ENCODE measurements at places on chromosomes 6 and 20.

DNA sequence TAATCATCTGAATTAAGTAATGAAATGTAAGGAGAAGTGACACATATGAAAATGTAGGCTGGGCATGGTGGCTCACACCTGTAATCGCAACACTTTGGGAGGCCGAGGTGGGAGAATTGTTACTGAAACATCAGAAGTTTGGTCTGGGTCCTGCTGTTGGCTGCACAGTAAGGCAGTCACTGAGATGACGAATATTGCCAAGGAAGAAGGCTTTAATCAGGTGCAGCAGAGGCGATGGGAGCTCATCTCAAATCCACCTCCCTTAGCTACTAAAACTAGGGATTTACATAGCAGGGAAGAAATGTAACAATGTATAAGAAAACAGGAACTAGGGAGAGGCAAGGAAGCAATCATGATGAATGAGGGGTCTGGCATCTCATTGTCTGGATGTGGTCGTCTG is 50.1 kb downstream of the RBM24 start:
- no peak for DNase-seq

- DNase-seq: no peak
Observed at GRCh38 chr6:79564636-79565035, 27.4 kb upstream of the LCA5 start.

DNA sequence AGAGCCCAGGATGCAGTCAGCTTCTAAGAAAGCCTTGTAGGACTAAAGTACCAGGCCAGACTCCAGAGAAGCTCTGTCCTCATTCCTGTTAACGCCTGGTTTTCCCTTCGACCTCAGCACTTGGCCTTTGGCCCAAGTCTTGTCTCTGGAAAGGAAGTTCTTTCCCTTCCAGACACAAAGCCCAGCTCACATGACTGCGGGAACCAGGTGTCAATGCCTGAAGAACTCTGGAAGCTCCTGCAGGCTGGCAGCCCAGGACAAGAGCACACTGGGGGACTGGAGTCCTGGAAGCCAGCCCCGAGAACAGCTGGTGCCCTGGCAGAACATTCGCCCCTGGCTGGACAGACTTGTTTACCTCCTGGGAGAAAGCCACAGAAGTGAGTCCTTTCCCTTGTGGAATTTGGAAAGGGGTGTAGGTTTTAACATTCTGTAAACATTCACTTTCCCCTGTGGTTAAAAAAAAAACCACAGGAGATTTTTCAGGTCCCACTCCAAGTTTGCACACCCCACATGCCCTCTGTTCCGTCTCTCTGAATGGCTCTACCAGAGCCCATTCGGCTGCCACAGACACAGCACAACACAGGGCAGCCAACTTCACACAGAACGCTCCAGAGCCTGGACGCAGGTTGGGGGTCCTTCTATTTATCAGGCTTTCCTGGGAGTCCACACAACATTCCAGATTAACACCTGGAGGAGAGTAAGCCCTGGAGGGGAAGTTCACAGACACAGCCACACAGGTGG is 18.1 kb downstream of the ACSS1 start:
- peak; percentile 92 for DNase-seq

GRCh38 chr6:147660334-147661311 is 152.1 kb downstream of the SAMD5 start:
- no peak for DNase-seq

- no peak for DNase-seq
Observed at GRCh38 chr6:43699564-43700186, 12.1 kb upstream of the MRPS18A start.

DNA sequence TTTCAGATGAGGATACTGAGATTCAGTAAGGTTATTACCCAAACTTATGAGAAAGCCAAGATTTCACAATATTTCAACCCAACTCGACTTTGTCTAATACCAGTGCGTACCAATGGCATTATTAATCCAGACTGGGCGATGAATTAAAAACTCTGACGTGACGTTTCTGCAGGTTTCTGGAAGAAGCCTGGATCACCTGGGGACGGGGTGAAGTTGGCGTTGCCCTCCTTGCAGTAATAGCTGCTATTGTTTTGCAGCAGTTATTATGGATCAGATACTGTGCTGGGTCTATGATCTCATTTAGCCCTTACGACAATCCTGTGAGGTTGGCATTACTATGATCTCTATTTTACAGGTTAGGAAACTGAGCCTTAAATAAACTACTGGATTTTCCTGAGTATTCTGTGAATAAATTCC is 569 bp upstream of the CDC5L start:
- peak; percentile 27 for DNase-seq

DNA sequence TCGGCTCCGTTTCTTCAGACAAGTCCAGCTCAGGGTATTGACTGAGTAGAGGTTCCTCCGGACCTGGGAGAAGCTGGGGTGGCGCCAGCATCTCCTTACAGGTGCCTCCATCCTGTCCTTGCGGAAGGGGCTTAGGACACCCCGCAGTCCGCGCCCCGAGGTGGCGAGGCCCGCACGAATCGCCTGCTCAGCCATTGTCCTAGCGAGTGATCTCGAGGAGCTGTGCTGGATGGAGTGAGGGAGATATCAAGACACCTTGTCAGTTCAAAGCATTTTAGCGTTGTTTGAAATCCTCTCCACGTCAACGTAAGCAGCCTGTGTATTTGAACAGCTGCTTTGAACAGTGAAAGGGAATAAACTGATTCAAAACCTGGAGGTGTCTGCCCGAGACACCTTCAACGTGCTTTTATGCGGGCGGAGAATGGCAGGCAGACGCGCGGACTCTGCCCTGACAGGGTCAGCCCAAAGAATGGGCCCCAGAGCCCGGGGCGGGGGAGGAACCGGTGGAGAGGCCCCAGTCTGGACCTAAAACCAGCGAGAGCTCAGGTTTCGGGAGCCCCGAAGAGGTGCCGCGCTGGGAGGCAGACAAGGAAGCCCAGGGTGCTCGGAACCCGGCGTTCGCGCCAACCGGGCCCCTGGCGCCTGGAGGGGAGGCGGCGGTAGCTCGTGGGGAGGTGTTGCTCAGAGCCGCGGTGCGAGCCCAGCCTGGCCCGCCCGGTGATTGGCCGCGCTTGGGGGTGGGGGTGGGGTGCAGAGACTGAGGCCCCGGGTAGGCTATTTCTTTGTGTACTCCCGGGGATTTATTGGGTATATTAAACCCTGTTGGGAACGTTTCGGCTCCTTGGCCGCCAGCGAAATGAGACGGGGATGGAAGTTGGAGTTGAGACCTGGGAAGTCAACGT is 3.1 kb upstream of the POU3F2 start:
- no peak for DNase-seq

GRCh38 chr6:14696367-14696766 is 549.5 kb upstream of the JARID2 start:
- no peak for DNase-seq

- DNase-seq: no peak
Observed at GRCh38 chr20:833121-833449, 430 bp upstream of the FAM110A start.

GRCh38 chr20:60144974-60145527 is 186.8 kb downstream of the CDH26 start:
- no peak for DNase-seq

DNA sequence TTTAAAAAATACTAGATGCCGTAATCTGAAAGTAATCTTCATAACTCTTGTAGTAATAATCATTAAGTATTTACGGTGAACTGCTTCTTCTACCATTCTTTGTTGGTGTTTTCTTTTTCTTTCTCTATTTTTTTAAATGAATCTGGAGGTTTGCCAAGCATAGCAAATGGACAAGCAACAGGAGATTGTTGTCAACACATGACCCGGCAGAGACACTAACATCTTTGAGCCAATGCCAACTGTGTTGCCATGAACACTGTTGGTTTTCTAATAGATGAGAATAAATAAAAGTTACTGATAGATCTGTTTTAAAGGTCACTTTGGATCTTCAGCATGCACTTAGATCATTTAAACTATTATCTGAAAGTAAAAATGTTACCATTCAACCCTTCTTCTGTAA is 523.6 kb upstream of the EYS start:
- DNase-seq: no peak

DNA sequence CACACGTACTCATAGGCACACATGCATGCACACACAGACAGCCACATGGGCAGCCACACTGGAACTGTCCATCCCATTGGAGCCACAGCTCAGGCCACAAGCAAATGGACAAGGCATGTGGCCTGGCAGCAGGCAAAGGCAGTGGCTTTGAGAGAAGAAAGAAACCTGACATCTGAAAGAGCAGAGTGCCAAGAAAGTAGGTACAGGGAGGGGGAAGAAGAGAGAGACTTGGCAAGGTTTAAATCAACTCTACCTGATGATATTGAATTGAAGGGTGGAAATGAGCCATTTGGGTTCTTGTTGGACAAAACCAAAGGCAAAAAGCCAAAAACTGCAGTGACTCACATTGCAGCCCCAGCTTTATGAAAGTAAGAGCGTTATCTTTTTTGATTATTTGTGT is 142.7 kb downstream of the PCSK2 start:
- no peak for DNase-seq

- DNase-seq: no peak
Observed at GRCh38 chr6:161446949-161447348, 173.1 kb upstream of the AGPAT4 start.

- peak; percentile 72 for DNase-seq
Observed at GRCh38 chr6:99822741-99823512, 171.1 kb downstream of the MCHR2 start.

- no peak for DNase-seq
Observed at GRCh38 chr6:141105481-141105880, 1027.2 kb upstream of the GJE1 start.

- DNase-seq: no peak
Observed at GRCh38 chr6:163994566-163994965, 580.0 kb downstream of the QKI start.

- DNase-seq: peak; percentile 55
Observed at GRCh38 chr6:133408543-133408942, 167.4 kb downstream of the EYA4 start.

DNA sequence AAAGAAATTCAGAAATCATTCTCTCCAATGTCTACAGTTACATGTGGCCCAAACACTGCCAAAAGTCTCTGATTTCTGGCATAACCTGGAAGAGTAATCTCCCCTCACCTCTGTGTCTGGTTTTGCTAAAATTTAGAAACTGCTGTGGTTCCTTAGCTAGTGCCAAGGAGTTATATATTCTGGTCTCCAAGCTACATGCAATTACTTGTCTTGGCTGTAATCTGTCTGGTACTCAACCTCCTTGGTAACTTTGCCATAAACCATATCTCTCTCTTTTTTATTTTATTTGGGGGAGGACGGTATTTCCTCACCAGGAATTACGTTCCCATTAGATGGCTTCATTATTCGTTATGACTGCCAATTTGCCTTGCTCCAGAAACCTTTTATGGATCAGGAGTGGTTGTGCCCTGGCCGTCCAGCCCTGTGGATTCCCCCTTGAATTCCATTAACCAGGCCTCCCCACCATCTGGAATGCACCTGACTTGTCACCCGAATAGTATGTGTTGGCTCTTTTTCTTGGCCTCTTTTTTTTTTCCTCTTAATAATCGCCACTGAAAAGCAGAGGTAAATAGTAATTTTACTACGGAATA is 400.0 kb downstream of the CD83 start:
- DNase-seq: no peak

DNA sequence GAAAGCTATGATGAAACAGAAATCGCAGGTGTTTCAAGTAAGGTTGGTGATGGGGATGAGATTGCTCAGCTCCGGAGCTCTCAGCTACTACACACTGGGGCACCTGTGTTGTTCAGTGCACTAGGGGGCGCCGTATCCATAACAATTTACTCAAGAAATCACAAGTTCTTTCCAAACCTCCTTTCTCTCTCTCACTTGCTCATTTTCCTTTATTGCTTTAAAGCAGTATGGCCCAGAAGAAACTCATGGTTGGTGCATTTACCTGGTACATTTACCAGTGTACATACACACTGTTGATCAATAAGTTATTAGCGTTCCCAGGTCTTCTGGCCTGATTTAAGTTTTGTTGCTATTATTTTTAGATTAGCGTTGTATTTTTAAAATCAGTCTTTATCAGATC is 235.2 kb upstream of the TAB2 start:
- peak; percentile 65 for DNase-seq

DNA sequence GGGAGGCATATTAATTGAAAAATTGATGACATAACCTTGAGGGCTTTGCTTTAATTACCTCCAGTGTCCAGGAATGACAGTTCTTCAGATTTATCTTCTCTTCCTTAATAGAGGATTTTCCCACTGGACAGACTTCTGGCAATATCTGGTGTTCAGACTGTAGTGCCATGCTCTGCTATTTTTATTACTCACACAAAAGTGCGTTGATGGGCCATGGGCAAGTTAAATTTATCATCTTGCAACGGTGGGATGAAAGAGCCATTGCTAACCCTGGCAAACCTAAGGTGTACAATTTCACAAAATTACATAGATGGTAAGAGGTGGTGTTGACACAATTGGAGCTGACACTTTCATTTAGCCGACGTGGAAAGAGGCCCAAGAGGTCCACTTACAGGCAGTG is 253.7 kb upstream of the PLCB4 start:
- no peak for DNase-seq

DNA sequence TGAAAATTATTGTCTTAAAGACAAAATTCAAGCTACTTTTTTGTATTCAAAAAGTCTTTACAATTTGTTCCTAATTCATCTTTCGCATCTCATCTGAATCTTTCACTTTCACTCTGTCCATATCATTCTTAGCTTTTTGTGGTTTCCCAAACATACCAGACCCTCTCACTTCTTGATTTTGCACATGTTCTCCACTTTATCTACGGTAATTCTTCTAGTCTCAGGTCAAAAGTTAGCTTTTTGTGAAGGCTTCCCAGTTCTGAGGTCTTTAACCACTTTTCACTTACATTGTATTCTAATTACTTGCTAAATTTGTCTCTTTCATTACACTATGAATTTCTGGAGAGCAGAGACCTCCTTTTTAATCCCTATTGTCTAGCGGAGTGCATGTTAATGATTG is 34.6 kb upstream of the EPHA7 start:
- no peak for DNase-seq

GRCh38 chr20:44464514-44464913 is 11.2 kb upstream of the TTPAL start:
- no peak for DNase-seq

DNA sequence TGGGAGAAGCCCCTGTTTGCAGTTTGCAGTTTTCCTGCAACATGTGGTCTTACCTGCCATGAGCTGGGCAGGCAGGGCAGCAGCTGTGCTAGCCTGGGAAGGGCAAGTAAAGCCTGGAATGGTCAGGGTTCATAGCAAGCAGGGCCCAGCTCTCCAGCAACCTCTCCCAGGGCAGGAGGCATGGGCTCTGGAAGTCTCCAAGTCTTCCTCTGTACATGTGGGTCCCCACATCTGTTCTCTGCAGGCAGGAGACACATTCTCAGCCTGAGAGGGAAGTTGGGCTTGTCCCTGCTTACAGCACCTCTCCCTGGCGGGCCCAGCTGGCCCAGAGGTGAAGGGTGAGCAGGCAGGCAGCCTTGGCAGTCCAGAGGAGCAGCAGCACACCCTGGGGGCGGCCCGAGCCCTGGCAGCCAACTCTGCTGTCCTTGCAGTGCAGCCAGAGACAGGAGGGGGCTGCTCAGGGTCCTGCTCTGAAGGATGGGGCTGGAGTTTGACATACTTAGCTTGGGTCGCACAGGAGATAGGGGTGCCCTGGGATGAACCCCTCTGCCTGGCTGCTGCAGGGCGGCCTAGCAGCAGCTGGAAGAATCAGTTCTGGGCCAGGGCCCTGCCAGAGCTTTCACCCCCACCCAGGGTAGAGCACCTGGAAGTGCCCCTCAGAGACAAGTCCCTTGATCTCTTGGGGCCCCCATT is 176.0 kb downstream of the MRPL14 start:
- DNase-seq: no peak

GRCh38 chr6:158416883-158417759 is 104.9 kb downstream of the TULP4 start:
- DNase-seq: peak; percentile 23
